ENCODE measurements at places on chromosomes 1 and 21.

DNA sequence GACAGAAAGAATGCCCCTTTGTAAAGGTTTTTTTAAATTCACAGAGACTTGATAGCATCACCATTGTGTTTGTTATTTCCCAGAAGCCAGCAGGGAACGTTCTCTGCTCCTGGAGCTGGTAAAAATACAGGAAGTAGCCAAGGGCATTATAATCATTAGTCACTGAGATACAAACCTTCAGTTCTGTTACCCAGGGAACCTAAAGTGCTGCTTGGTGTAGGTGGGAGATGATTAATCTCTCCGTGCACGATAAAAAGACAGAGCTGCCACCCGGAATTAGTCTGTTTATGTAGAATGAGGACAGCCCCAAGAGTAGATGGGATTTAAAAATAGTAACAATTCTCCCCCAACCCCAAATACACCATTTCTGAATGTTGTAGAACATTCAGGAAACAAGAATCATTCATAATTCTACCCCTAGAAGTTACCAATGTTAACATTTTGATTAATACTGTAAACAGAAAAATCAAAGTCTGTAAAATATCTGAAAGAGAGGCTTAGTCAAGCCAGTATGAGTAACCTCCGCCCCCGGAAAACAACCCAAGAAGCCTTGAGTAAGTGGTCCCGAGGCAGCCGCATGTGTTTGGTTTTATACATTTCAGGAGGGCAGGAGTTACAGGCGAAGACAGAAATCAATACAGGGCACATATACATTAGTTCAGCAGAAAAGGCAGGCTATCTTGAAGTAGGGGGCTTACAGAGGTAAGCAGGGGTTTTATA lies 45.3 kb upstream of the CTBS start:
- peak; percentile 87 for DNase-seq

- no peak for DNase-seq
Observed at GRCh38 chr1:12648741-12649140, 4.9 kb downstream of the AADACL4 start.

- DNase-seq, result no peak
Observed at GRCh38 chr1:200640963-200641401, 20.4 kb upstream of the KIF14 start.

DNA sequence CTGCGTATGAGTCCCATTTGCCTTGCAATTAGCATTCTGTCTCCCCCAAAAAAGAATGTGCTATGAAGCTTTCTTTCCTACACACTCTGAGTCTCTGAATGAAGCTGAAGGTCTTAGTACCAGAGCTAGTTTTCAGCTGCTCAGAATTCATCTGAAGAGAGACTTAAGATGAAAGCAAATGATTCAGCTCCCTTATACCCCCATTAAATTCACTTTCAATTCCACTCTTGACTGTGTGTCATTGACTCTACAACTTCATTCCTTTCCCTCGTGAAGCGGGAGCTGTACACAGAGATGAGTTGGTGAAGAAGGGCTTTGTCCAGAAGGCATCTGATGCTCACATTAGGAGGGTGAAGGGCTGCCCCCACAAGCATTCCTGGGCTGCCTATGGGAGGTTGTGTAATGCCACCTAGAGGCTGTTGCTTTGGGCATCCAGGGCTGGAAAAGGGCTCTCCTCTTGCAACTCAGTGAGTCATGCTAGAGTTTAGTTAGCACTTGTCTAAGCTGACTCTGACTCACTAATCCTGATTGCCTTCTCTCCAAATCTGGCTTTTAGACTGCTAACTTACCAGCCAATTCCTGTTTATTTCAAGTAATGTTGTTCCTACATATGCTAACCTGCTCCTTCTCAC lies 1.8 kb downstream of the SPRR1B start:
- peak; percentile 15 for DNase-seq

DNA sequence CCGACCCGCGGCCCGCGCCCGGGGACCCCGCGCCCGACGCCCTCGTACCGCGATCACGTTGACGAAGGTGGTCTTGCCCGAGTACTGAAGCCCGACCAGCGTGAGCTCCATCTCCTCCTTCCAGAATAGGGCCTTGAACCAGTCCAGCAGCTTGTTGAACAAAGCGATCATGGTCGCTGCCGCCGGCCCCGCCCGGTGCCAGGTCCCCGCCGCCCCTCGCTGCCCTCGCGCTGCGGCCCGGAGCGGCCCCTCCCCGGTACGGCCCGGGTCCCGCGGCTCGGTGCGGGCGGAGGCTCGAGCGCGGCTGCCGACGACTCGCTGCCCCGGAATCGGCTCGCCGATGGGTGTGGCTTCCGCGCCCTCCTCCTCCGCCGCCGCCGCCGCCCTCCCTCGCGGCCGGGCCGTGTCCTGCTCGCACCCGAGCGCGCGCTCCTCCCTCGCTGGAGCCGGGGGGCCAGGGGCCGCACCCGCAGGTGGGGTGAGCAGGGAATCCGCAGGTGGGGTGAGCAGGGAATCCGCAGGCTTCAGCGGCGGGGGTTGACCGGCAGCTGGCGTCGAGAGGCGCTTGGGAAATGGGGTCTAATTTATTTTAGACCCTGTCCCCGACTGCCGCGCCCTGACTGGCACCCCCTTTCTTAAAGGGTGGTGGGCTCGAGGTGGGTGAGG lies at the start of gene ARL8A:
ARL8A (minus strand) TSS at position 336 of the 666 bp plus-strand sequence; CDS start at position 171, 165 bp downstream.
- DNase-seq, result peak; percentile 64

- no peak for DNase-seq
Observed at GRCh38 chr1:213123536-213123935, 72.5 kb downstream of the RPS6KC1 start.

DNA sequence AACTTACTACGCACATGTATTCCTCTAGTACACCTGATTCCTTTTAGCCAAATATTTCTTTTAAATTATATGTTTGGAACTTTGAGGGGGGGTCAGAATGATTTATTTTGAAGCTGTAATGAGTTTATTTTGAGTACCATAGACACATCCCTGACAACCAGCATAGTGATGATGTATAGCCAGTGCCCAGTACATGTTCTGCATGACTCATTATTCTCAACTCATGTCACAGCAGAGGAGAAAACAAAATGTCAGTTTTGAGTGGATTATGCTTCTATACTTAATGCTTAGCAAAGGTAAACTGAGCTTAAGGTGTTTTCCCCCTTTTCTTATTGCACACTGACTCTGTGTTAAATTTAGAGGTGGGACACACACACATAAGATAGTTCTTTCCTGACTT lies 22.4 kb upstream of the LEPR start:
- DNase-seq, result no peak

- no peak for DNase-seq
Observed at GRCh38 chr21:34936371-34936789, 112.7 kb downstream of the RUNX1 start.

GRCh38 chr1:8374812-8375211 lies 56.9 kb downstream of the SLC45A1 start:
- DNase-seq, result no peak

DNA sequence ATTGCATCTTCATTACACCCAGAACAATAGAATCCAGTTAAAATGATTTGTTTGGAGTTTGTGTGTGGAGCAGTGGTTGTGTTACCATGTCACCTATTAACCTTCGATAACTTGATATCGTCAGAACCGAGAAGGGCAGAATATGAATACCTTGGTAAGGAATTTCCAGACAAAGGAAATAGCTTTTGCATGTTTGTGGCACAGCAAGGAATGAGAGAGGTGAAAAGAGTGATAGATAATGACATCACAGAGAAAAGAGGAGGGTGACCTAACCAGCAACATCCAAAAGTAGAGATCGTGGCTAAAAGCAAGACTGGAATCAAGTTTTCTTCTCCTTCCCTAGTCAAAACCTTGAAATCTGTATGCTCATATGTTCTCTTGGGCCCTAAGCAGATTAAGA lies 244.6 kb upstream of the NEGR1 start:
- no peak for DNase-seq

DNA sequence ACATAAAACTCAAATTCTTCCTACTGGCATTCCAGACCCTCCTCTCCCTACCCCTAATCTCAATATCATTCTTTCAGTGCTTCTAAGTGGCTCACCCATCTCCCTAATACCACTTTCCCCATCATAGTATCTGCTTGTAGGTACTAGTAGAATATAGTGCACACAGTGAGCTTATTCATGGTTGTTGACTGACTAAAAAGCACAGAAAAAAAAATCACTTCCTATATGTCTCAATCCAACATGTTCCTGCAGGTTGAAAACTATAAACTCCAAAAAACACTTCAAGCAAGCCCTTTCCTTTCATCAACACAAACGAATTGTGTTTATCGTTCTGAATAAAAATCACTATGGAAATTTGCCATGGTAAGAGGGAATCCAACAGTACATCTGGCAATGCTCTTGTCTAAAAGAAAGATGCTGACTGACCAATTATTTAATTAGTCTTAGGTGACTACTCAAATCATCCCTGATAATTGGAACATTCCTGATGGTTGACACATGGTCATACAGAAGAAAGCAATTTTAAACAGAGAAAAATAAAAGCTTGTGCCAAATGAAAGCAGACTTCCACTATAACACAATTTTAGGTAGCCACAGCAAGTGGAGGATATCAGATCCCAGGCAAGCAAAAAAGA lies 87.1 kb downstream of the NDUFS5 start:
- DNase-seq, result no peak

DNA sequence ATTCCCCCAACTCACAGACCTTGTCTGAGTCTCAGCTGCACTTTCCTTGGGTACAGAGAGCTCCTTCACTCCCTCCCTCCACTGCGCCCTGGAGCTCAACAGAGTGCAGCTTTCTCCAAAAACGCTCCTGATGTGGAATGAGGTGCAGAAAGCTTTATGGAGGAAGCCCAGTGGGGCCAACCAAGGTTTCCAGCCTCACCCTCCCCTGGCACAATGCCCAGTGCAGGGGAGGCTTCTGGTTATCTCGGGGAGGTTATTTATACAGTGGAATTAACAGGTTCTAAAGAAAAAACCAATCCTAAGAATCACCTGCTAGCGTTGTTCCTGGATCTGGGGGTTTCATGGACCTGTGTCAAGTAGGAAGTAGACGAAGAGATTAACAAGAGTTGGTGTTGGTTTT lies at the start of gene ITLN1:
ITLN1 (minus strand) TSS at position 139 of the 400 bp plus-strand sequence. CDS start 303 bp downstream, outside the sequence.
- no peak for DNase-seq

- peak; percentile 30 for DNase-seq
Observed at GRCh38 chr1:230222678-230223077, 155.6 kb downstream of the GALNT2 start.

DNA sequence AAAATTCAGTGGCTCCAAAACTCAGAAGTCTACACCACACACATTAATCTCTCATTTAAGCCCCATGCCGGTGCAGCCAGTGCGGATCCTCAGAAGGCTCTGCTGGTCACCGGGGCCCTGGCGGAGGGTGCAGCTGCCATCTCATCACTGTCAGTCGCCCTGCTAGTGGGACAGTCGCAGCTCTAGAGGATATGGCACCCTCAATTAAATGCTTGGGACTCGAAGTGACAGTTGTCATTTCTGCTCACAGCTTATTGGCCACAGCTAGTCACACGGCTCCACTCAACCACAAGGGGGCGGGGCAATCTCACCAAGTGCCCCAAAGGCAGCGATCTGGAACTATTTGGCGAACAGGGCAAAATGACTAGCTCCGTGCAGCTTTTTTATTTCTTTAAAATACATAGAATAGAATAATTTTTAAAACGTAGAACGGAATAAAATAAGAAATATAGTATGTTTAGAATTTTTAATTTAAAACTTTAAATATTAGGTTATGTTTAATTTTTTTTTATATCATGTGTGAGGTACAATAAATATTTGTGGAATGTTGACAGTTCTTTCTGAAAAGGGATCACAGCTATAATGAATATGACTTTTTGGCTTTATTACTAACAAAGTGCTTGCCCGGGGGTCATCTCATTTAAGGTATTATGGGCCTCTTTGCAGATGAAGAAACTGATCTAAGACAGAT lies 8.0 kb upstream of the MAN1C1 start:
- DNase-seq, result peak; percentile 88

DNA sequence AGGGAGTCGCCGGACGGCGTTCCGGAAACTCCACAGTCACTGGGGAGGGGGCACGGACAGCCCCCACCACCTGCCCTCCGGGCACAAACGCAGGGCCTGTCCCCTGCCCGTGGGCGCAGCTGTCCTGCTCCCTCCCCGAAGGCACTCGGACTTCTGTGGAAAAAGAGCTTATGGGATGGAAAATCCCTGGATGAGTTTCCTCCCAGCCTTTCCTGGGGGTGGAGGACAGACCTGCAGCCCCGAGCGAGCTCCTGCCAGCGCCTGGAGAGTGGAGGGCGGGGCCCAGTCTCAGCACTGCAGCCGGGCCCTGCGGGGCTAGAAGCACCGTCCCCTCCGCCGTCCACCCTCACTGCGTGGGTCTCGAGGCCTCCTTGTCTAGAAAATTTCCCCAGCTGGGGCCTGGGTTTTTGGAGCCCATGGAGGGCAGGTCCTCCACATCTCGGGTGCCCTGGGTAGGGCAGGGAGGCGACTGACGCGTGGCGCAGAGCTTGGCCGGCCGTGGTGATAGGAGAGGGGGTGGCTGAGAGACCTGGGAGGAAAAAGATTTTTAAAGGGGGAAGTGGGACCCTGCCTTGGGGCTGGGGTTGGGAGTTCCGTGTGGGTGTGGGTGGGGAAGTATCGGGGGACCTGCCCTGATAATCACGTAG lies 6.4 kb upstream of the COL6A1 start:
- DNase-seq, result no peak

GRCh38 chr1:235882816-235883215 lies 16.1 kb upstream of the LYST start:
- DNase-seq, result no peak

GRCh38 chr1:15272782-15273127 lies 25.7 kb downstream of the FHAD1 start:
- no peak for DNase-seq

DNA sequence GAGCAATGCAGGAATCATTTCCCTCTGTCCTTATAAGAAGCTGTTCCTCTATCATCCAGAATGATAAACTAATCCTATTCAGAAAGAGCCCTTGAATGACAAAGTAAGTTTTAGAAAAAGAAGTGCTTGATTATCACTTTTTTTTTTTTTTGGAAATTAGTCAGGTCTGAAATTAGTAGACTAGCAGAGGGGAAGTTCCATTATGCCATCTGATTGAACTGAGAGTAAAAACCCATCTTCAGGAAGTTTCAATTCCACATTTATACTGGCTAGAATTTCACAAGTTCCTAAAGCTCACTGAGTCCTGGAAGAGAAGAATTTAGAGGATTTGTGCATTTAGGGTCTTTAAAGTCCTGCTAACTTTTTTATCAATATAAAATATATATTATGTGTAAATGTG lies 128.8 kb upstream of the COA6 start:
- DNase-seq, result peak; percentile 38

Data from inflammatory macrophage (primary cell).